ENCODE measurements at places on chromosomes 13 and 19. TPM values are rescaled to one million over a fixed set of nuclear protein-coding genes. Genes with fewer than 3 reads are reported as not detected.
A peak's percentile ranks its signal among the peaks of the same experiment; 100 is the strongest.

THSD1 gene
- polyA plus RNA-seq: 20.8 TPM

PPP1R15A gene
- 59.4 TPM for polyA plus RNA-seq

DNA sequence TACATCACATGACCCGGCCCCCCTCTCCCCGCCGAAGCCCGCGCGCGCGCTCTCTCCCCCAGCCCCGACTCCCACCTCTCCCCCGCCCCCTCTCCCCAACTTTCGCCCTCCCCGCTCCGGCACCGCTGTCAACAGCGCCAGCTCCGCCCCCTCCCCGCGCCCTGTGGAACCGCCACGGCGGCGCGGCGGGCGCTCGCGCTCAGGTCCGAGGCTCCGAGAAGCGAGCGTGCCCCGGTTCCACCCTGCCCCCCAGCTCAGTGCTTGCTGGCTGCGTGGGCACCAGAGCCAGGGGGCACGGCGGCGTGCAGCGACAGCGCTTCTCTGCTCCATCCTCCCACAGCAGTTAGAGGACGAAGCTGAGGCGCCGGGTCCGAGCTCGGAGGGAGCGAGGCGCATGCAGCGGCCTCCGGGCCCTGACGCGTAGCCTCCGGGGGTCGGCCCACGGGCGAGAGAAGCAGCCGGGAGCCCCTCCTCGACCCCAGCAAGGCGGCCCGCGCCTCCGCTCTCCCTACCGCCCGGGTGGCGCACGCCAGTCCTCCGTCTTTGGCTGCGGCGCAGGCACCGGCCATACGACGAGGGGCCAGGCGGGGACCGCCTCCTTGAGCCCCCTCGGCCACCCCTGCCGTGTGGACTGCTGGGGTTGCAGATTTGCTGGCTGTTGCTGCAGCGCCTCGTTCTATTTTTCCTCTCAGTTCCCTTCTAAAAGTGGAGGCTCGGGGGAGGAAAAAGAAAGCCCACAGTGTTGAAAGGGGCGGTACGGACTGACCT, 109.5 kb downstream of the KCNRG start:
- DNase-seq: peak; percentile 94

GRCh38 chr19:55536951-55537740, at the start of gene SBK2:
SBK2 (minus strand) TSS chr19:55537133; CDS start chr19:55536294, 839 bp downstream.
- no peak for DNase-seq

- no peak for DNase-seq
These were observed 42.1 kb downstream of the PTPRS start for GRCh38 chr19:5298471-5298901.

EML2 gene
- polyA plus RNA-seq: 13.1 TPM

- peak; percentile 75 for DNase-seq
These were observed 1.5 kb upstream of the WDR18 start for GRCh38 chr19:982567-983170.

- DNase-seq: peak; percentile 94
These were observed 30.2 kb upstream of the NANOS3 start for GRCh38 chr19:13846557-13847406.

GRCh38 chr13:42732073-42732472, 49.3 kb upstream of the FAM216B start:
- DNase-seq: no peak
